ENCODE measurements at places on chromosomes 5 and 9.

DNA sequence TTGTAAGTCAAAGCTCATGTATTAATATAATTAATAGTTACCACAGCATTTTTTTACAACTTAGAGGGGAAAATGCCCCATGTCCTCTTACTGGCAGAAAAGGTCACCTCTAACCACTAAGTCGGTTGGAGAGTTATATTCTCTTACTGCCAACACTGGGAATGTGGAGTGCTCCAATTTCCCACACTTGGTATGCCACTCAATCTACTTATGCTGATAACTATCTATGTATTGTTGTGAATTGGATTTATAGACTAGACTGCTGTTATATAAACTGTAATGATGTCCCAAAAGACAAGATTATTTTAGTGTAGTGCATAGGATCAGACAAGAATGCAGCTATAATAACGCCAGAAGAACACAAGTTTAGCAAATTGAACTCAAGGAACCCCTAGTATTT is 2385.2 kb upstream of the C9orf72 start:
- DNase-seq = no peak

DNA sequence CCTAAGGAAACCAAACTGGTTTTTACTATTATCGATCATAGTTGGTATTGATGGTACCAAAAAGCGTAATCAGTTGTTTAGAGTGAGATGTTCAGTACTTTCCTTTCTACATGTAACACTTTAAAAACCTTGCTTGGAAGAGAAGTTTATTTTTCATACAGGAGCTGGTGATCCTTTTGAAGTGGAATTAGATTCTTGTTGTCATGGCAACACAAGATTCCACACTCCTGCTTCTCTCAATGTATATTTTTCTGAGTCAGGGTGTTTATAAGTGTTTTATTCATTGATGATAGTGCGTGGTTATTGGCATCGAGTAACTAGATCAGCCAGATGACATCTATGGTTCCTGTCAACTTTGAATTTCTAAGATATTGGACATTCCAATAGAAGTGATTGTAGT is 181.1 kb upstream of the CHD1 start:
- DNase-seq = no peak

DNA sequence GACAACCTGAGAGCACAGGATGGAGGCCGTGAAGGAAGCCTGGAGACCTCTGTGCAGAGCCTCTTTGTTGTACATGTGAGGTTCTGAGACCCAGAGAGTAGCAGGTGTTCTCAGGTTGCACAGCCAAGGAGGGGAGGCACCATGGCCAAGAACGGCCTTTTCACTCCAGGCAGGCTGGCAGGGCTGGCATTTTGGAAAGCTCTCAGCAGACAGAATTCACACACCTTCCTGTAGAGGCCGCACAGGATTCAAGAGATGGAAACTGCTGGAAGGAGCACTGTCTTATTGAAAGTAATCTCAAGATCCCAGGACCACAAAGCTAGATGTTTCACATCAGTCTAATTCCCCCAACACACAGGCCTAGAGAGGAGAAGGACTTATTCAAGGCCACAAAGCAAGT is 52.8 kb upstream of the XPA start:
- DNase-seq = no peak

DNA sequence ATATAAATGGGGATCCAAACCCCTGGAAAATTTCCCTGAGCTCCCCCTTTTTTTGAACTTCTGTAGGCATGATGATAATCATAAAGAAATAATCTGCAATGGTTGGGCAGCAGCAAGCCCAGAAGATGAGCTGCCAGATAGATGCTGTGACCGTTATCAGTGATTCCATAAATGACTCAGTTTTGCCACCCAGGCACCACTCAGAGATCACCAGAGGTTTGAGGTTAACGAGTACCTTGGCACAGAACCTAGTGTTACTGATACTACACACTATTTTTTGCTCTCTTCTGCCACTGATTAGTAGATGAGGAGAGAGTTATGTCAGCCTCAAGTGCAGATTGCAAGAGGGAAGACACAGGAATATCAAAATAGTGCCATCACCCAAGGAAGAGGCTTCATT is 199.3 kb upstream of the PTGER4 start:
- peak; percentile 41 for DNase-seq

GRCh38 chr5:19018822-19019221 is 969.2 kb downstream of the CDH18 start:
- DNase-seq = no peak

DNA sequence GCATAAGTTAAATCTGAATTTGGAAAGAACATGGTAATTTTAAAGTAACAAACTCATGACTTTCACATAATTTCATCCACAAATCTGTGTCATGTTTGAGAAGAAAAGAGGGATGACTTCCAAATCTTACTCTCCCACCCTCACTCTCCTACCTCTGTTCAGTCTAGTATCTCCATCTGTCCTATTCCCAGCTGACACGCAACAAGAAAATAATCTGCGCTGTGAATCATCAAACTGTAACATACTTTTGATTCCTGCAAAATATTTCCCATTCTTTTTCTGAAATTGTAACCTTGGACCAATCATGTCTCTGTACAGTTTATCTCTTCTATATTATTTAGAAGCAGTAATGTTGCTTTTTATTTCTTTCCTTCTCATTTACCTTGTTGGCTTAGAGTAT is 91.4 kb downstream of the SLC12A2 start:
- no peak for DNase-seq

DNA sequence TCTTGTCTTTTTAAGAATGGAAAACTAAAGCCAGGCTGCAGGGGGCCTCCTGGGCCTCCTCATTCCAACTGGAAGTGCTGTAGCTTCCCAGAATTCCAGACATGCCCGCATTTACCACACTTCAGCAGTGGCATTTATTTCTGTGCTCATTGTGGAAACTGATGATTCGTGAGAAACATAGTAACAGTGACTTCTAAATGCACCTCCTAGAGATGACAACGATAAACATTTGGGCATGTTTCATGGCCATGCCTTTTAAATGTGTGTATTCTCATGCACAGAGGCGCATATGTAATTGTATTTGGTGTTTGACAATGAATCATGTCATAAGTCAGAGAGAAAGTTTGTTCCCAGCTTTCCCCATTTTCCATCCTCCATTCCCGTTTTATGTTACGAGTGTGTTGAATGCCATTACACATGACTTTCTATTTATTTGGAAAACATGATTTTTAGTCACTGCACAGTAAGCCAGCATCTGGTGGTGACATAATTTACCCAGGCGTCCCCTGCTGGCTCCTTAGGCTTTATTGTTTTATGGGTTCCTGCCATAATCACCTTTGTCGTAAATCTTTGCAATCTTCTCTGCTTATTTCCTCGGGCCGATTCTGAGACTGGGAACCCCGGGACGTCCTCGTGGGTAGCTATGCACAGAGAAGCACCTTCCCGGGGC is 68.8 kb upstream of the FCN2 start:
- DNase-seq = no peak

- DNase-seq = no peak
Measured at GRCh38 chr9:133729617-133730281, 8.4 kb downstream of the SARDH start.

GRCh38 chr9:13078164-13078563 is 201.3 kb downstream of the MPDZ start:
- no peak for DNase-seq

DNA sequence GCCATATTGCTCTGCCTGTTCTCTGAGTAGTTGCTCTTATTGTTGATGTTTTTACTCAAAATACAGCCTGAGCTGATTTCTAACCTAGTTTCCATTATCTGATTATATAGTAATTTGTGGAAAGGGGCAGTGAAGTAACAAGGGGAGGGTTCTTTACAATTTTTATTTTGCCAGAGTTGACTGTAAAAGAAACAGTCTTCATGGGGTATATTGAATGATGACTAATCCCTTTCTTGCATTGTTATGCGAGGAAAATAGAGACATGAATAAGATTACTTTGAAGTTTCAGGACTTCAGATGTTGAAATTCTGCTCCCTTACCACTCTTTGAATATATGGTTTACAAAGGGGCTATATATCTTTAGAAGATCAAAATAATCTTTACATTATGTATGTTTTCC is 9.1 kb upstream of the LRRC70 start:
- DNase-seq = no peak

GRCh38 chr9:95772320-95773052 is 103.0 kb upstream of the ERCC6L2 start:
- no peak for DNase-seq

DNA sequence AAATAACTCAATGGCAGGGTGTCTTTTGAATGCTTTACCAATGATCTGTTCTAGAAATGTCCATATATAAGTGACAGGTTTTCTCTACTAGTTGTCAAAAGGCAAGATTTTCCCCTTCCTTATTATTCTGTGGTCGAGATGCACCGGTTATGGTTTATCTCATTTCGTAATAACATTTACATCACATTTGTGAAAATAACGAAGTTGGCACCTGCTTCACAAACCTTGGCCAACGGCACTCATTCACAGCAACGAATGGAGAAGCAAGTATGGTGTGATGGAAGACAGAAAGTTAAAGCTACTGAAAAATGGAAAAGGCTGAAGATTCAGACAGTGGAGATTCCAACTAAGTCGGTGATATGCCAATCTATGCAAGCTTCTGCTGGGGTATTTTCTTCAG is 235.8 kb downstream of the KCTD16 start:
- DNase-seq = no peak

- DNase-seq = no peak
Measured at GRCh38 chr5:61674378-61674777, 342.3 kb downstream of the ZSWIM6 start.

- no peak for DNase-seq
Measured at GRCh38 chr9:136922540-136922939, 22.0 kb downstream of the FBXW5 start.

- no peak for DNase-seq
Measured at GRCh38 chr5:168320805-168321204, 29.4 kb downstream of the WWC1 start.

DNA sequence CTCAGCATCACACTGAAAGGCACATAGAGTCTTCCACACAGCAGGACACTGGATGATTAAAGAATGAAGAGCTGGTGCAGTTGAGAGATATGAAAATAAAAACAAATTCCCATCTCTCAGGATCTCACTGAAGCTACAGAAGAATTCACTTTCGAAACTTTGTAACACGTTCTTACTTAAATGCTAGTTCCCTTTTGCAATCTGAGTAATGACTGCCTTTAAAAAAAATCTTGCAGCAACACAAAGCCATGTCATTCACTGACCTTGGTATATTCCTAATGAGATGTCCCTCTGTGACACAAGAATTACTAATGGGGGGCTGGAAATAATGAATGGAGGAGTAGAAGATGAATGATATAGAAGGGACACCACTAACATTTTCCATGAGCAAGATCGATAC is 201.8 kb downstream of the GLIS3 start:
- DNase-seq = no peak

DNA sequence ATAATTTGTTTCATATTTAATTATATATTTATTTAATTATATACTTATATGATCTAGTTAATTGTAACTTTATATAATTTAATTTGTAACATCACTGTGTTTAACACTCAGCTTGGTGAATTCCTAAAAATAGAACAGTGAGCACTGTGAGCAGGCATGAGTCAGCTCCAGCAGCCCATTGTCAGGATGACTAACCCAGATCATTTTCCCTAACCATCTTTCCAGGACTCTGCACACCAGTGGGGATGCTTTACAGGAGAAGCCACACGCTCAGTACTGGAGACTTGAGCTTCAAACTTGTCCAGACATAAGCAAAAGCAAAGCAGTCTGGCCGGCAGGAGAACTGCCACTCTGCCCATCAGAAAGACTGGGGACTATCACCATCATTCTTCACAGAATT is 446.2 kb upstream of the TRPC7 start:
- DNase-seq = no peak

Data from stimulated activated CD8-positive, alpha-beta memory T cell treated with anti-CD3 and anti-CD28 coated beads, Interleukin-15, amount 100 ng/mL, for 4 hours (primary cell).